ENCODE measurements at places on chromosomes 5 and 9. TPM values are rescaled to one million over a fixed set of nuclear protein-coding genes. Genes with fewer than 3 reads are reported as not detected.

DNA sequence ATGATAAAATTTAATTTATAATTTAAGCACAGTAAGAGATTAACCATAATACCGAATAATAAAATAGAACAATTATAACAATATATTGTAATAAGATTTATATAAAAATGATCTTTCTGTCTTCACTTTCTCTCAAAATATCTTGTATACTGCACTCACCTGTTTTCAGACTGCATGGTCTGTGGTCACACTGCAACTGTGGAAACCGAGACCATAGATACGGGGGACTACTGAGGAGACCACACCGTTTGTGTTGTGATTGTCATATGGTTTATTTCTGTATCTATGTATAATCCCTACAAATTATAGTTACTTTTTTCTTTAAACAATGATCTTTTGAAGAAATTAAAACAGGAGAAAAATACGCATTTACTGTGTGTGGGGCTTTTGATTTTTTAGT lies 78.8 kb upstream of the TNFAIP8 start:
- peaks cover 97% of the 10 kb centered on the region for H3K4me1 ChIP-seq
- H3K27ac ChIP-seq, result peak overlapping the region; percentile 84
- H3K27me3 ChIP-seq, result no peaks in the 10 kb centered on the region
- DNase-seq, result no peak
- no peak overlapping the region for H3K4me3 ChIP-seq
- H3K36me3 ChIP-seq, result peaks cover 82% of the 10 kb centered on the region

DNA sequence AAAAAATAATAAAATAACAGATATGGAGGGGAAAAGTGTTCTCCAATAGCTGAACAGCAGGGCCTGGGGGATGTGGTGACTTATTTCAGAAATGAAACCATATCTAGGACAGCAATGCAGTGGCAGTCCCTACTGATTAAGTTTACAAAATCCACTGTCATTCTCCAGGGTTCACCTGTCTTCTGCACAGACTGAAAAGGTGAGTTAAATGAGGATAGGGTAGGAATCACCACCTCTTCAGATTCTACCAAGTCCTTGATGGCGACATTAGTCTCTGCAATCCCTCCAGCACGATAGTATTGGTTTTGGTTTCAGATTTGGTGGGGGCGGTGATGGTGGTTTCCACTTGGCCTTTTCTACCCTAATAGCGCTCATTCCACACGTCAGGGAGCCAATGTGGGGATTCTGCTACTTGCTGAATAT lies 32.3 kb upstream of the NPM1 start:
- H3K4me3 ChIP-seq, result no peak overlapping the region
- no peaks in the 10 kb centered on the region for H3K4me1 ChIP-seq
- no peaks in the 10 kb centered on the region for H3K36me3 ChIP-seq
- H3K27ac ChIP-seq, result peak overlapping the region; percentile 38
- no peaks in the 10 kb centered on the region for H3K27me3 ChIP-seq

DNA sequence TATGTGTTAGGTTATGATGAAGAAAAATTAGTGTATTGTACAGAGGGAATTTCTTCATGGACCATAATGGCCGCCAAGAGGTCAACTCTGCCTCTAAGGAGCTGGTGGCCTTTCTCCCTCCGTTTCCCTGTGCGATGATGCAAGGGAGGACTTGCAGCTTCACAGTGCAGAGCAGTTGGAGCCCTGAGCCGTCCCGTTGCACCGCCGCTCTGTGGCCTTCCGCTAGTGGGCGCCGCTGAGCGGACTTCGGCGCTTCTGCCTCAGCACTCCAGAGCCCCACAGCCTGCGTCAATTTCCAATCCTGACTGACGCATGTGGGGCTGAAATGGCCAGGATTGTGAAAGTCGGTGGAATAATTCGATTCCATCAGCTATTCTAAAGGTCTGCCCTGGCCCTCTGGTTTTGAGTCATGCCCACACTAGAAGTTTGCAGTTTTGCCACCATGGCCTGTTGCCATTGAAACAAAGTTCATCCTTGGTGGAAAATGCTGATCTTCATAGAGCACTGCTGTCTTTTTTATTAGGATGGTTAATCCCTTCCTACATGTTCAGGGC lies 22.7 kb upstream of the LECT2 start:
- H3K27me3 ChIP-seq, result peaks cover 28% of the 10 kb centered on the region
- H3K36me3 ChIP-seq, result no peaks in the 10 kb centered on the region
- H3K4me3 ChIP-seq, result no peak overlapping the region
- H3K27ac ChIP-seq, result no peak overlapping the region

DNA sequence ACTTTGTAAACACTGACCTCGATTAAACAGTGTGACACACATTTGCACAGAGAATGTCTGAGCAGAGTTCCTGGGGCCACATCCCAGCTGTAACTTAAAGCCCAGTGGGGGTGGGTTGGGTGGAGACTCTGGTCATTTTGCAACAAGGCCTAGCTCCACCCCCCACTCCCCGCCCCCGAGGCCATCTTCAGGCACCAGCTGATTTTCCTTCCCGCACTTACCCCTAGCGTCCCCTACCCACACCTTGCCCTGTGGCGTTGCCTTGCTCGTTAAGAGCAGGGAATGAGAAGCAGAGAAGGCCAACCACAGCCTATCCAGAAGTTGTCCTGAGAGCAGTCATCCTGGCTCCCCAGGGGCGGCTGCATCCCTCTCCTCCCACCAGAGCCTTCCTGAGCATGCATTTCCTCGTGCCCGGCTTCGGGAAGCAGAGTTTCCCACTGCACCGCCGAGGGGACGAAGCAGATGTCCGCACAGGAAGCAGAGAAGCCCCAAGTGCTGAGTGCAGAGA lies 101.7 kb upstream of the SARDH start:
- H3K36me3 ChIP-seq, result no peaks in the 10 kb centered on the region
- H3K4me1 ChIP-seq, result no peaks in the 10 kb centered on the region
- H3K27me3 ChIP-seq, result no peaks in the 10 kb centered on the region
- H3K4me3 ChIP-seq, result no peak overlapping the region
- no peak overlapping the region for H3K27ac ChIP-seq
- DNase-seq, result no peak

The NACC2 gene
- total RNA-seq, result 4.1 TPM

The STOM gene
- 35.5 TPM for total RNA-seq

- H3K27me3 ChIP-seq, result no peaks in the 10 kb centered on the region
- H3K4me3 ChIP-seq, result no peak overlapping the region
- no peak for DNase-seq
- H3K27ac ChIP-seq, result no peak overlapping the region
Measured at GRCh38 chr5:107864793-107865192, 194.1 kb upstream of the EFNA5 start.

The CDKN2A gene
- total RNA-seq, result 16.6 TPM

- H3K27ac ChIP-seq, result no peak overlapping the region
- H3K4me3 ChIP-seq, result no peak overlapping the region
- DNase-seq, result no peak
- H3K4me1 ChIP-seq, result no peaks in the 10 kb centered on the region
Measured at GRCh38 chr5:5677738-5678137, 255.3 kb downstream of the ICE1 start.

- H3K27me3 ChIP-seq, result no peaks in the 10 kb centered on the region
- DNase-seq, result no peak
- H3K27ac ChIP-seq, result no peak overlapping the region
Measured at GRCh38 chr5:102958481-102959011, 161.4 kb downstream of the GIN1 start.

DNA sequence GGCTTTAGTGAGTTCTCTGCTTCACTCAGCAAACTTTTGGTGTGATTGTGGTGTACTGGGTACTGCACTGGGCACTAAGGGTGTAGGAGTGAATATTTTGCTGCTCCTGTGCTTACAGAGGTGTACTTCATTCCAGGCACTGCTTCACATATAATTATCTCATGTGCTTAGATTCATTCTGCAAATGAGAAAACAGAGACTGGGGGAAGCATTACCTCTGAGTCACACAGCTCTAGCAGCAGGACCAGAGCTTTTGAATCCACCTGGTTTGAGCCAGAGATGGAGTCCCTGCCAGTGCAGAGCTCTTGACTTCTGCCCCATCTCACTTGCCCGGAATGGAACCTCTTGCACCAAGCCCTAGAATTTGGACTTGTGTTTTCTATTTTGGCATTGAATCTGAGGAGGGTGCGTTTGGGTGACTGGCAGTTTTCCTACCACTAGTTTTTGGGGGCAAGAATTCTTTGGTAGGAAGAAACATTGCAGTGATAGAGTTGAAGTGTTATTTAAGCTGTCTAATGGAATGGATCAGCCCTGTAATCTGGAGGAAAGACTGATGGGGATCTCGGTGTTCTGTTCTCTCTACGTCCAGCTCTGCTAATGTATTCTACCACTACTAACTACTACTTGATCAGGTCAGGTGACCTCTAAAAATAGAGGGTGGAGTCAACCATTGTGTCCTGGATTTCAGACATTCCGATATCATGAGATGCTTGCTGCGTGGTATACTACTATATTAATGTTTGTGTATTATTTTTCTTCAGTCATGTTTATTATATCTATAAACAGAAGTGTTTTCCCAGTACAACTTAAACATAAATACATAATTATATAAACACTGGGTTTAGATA lies 2.5 kb downstream of the ARHGAP26 start:
- peaks cover 40% of the 10 kb centered on the region for H3K4me1 ChIP-seq
- H3K36me3 ChIP-seq, result peaks cover 3% of the 10 kb centered on the region
- H3K27ac ChIP-seq, result no peak overlapping the region
- no peaks in the 10 kb centered on the region for H3K27me3 ChIP-seq
- peak overlapping the region; percentile 93 for H3K4me3 ChIP-seq

GRCh38 chr9:99907208-99907532 lies 716 bp downstream of the STX17 start:
- H3K4me3 ChIP-seq, result peak overlapping the region; percentile 94
- H3K27ac ChIP-seq, result peak overlapping the region; percentile 98
- DNase-seq, result no peak
- H3K4me1 ChIP-seq, result peaks cover 26% of the 10 kb centered on the region

DNA sequence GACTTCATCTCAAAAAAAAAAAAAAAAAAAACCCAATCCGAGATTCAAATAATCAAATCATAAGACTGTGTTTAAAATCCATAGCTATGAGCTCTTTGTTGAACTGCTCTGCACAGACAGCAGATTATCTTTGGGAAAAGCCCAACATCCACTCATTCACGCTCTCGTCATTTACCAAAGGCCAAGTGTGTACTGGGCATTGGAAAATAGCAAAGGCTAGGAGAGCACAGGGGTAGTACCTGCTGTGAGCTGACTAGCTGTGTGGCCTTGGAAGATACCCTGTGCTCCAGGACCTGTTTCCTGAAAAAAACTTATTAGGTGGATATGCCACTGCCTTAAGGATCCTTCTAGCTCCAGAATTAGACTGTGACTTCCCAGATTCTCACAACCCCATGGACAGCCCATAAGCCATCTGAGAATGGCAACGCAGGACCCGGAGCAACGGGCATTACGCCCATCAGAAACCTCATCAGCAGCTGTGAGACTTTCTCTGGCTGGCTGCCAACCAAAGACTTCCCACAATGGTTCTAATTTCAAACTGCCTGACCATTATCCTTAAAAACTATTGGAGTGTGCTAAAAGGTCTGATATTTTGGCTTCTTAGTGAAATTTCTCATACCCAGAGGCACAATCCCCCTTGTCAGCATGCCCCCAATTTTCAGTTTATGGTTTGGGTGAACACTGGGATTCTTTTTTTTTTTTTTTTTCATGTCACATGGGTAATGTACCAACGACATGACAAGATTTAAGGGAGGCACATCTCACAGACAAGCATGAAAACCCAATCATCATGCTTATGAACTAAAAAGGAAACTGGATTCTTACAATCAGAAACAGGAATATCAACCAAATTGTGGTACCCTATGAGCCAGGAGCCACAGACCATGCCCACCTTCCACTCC lies 16.8 kb downstream of the SERINC5 start:
- DNase-seq, result no peak
- H3K4me3 ChIP-seq, result no peak overlapping the region
- peaks cover 68% of the 10 kb centered on the region for H3K4me1 ChIP-seq
- no peaks in the 10 kb centered on the region for H3K27me3 ChIP-seq
- H3K27ac ChIP-seq, result peak overlapping the region; percentile 70

DNA sequence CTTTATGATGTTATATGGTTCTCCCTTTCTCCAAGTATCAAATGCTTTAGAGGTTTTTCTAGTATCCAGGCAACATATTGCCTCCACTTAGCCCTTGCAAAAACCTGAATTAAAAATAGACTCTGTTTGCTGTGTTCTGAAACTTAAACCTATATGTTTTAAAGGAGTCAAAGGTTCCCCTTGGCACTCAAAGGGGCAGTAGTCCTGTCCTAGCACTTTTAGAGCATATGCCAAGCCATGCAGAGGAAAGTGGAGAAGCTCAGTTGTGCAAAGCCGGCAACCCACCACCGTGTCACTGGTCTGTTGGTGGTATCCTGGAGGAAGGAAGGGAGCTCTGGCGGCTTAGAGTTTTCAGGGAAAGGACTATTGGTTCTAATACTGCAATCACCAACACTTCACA lies 154.3 kb downstream of the PIP5K1B start:
- peaks cover 5% of the 10 kb centered on the region for H3K27me3 ChIP-seq
- H3K36me3 ChIP-seq, result no peaks in the 10 kb centered on the region
- no peak for DNase-seq
- no peak overlapping the region for H3K4me3 ChIP-seq

GRCh38 chr9:88990729-88991065 lies 571 bp upstream of the S1PR3 start:
- H3K4me1 ChIP-seq, result peaks cover 24% of the 10 kb centered on the region
- H3K4me3 ChIP-seq, result peak overlapping the region; percentile 25
- H3K27me3 ChIP-seq, result peaks cover 37% of the 10 kb centered on the region
- DNase-seq, result no peak
- no peaks in the 10 kb centered on the region for H3K36me3 ChIP-seq
- H3K27ac ChIP-seq, result no peak overlapping the region

The ARSK gene
- 5.2 TPM for total RNA-seq

DNA sequence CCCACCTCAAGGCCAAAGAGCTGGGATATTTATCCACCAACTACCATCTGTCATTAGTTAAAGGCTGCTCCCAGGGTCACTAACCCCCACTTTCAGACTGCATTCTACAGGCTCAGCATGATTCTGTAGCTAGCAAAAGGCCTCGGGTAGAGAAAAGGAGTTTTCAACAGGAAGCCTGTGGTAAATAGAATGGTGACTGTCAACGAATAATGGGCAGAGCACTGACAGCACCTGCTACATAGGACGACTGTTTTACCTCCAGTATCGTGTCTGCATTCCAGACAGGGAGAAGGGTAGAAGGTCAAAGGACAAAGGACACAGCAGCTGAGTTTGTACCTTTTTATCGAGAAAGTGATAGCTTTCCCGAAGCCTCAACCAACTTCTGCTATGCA lies 20.3 kb downstream of the MFAP3 start:
- H3K4me1 ChIP-seq, result peaks cover 18% of the 10 kb centered on the region
- H3K27ac ChIP-seq, result no peak overlapping the region
- DNase-seq, result no peak
- no peak overlapping the region for H3K4me3 ChIP-seq

The SV2C gene
- 0.10 TPM for total RNA-seq

The PTPDC1 gene
- 5.2 TPM for total RNA-seq

- H3K27me3 ChIP-seq, result peaks cover 19% of the 10 kb centered on the region
- H3K4me1 ChIP-seq, result peaks cover 11% of the 10 kb centered on the region
- no peak overlapping the region for H3K27ac ChIP-seq
Measured at GRCh38 chr9:96113032-96113431, 188.9 kb downstream of the HSD17B3 start.

DNA sequence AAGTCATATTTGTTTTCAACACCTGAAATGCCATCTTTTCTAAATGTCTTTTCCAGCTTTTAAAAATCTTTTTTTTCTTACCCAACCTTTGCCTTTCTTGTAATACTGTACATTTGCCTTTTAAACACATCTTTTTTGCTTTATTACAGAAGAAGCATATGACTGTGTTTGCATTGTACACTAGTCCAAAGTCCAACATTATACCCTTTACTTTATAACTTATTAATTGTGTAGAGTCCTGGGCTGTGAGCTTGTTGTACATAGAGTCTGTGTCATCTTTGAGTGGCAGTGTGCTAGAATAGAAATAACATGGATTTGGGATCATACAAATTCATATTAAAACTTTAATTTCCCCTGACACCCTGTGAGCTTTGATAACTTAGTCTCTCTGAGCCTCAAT lies 23.7 kb downstream of the CWC27 start:
- peaks cover 3% of the 10 kb centered on the region for H3K36me3 ChIP-seq
- DNase-seq, result no peak
- no peak overlapping the region for H3K4me3 ChIP-seq
- H3K4me1 ChIP-seq, result peaks cover 9% of the 10 kb centered on the region
- no peak overlapping the region for H3K27ac ChIP-seq
- H3K27me3 ChIP-seq, result no peaks in the 10 kb centered on the region

The DHFR gene
- 90.6 TPM for total RNA-seq
